DND-41 (cell line): ENCODE measurements at places on chromosomes 3 and 15.

GRCh38 chr3:10335190-10335738, 14.4 kb upstream of the SEC13 start:
- no peaks in the 10 kb centered on the region for H3K27me3 ChIP-seq
- no peak overlapping the region for H3K27ac ChIP-seq
- H3K36me3 ChIP-seq: no peaks in the 10 kb centered on the region
- no peak for DNase-seq

DNA sequence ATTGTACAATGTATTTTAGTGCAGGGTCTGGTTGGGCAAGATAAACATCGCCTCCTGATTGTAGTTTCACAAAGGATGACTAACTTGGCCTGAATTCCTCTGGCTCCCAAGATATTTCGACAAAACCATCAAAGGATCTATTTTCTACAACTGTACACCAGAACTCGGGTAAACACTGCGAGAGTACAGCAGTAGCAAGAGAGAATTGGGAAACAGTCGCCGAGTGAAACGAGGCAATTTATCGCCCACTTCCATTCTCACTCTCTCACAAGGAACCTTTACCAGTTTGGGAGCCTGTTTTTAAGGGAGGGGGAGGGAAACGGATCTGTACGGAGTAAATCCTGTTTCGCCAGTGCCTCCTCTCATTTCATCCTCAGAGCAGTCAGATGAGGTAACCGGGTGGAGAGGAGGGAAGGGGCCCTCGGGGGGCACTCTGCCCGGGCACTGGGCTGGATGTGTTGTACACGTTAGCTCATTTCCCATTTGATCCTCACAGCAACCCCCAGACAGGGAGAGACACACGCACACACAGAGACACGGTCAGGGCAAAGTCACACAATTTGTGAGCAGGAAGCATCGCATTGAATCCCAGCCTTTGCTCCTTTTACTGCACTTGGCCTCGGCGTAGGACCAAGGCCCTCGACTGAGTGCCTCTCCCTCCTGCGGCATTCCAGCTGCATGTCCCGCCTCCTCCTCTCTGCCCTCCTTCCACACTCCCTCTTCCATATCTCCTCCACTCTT, 120.1 kb downstream of the LIPC start:
- H3K4me1 ChIP-seq: peaks cover 17% of the 10 kb centered on the region
- H3K4me3 ChIP-seq: no peak overlapping the region
- H3K27ac ChIP-seq: peak overlapping the region; percentile 44

DNA sequence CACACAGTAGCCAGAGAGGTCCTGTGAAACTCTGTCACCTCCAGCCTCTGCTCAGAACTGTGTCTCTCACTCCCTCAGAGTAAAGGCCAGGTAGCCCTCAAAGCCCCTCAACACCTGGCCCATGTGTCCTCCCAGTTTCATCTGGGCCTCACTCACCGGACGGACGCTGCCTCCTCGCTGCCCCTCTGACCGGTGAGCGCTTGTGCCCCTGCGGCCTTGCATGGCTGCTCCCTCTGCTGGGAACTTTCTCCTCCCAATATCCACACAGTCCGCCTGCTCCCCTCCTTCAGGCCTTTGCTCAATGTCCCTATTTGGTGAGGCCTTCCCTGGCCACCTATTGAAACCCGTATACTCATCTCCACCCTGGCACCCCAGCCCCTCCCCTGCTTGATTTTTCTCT, 36.8 kb upstream of the TRH start:
- DNase-seq: no peak
- no peaks in the 10 kb centered on the region for H3K27me3 ChIP-seq
- peaks cover 18% of the 10 kb centered on the region for H3K4me1 ChIP-seq
- H3K4me3 ChIP-seq: no peak overlapping the region
- H3K36me3 ChIP-seq: no peaks in the 10 kb centered on the region

DNA sequence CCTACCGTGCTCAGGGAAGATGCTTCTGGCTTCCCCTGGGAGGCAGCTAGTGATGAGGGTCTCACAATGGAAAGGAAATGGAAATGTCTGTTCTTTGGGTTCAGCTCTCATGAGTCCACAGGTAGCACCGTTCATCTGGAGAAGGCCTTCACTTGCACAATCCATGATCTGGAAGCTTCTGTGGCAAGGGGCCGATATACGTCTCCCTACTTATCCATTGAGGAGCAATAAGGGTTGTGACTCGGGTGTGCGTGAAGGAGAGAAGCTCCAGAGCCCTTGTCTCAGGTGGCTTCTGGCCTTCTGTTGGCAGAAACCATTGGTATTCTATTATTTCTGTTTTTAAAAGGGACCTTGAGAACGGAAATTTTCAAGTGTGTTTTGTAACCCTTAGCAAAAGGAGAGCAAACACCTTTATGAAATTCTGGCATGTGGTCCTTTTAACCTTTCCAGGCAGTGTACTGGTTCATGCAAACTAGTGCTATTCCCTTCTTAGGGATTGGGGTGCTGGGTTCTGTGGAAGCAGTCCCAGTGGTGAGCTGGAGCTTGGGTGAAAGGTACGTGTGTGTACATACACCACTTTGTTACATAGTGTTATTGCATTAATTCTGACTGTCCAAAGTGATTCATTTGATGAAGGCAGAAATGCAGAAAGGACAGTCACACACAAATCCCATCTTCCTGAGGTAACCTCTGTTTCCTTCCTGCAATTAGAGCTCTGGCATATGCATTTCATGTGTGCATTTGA, 32.5 kb downstream of the KLF13 start:
- H3K36me3 ChIP-seq: peaks cover 40% of the 10 kb centered on the region
- H3K4me3 ChIP-seq: no peak overlapping the region; the same call in 1 of the 2 replicates
- DNase-seq: no peak
- H3K27me3 ChIP-seq: no peaks in the 10 kb centered on the region

GRCh38 chr15:66625531-66625930, 59.7 kb upstream of the LCTL start:
- no peaks in the 10 kb centered on the region for H3K27me3 ChIP-seq
- DNase-seq: no peak
- H3K4me1 ChIP-seq: no peaks in the 10 kb centered on the region

- H3K4me3 ChIP-seq: no peak overlapping the region
- H3K36me3 ChIP-seq: no peaks in the 10 kb centered on the region
- no peaks in the 10 kb centered on the region for H3K27me3 ChIP-seq
- H3K4me1 ChIP-seq: no peaks in the 10 kb centered on the region
Measured at GRCh38 chr3:57973715-57974477, 34.3 kb upstream of the FLNB start.

DNA sequence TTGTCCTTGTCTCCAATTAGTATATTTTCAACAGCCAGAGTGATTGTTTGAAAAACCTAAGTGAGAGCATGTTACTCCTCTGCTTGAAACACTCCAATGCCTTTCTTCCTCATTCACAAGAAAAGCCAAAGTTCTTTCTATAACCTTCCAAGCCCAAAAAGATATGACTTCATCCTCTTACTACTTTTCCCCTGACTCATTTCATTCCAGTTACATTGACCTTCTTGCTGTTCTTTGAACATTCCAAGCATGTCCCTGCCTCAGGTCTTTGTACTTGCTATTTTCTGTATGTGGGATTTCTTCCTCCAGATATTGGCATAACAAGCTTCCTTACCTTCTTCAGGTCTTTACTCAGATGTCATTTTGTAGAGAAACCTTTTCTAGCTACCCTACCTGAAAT, 28.3 kb downstream of the EHHADH start:
- H3K4me3 ChIP-seq: no peak overlapping the region
- H3K27me3 ChIP-seq: no peaks in the 10 kb centered on the region
- no peaks in the 10 kb centered on the region for H3K4me1 ChIP-seq
- no peaks in the 10 kb centered on the region for H3K36me3 ChIP-seq
- H3K27ac ChIP-seq: no peak overlapping the region

- H3K27ac ChIP-seq: no peak overlapping the region
- H3K27me3 ChIP-seq: no peaks in the 10 kb centered on the region
- no peaks in the 10 kb centered on the region for H3K4me1 ChIP-seq
- no peaks in the 10 kb centered on the region for H3K36me3 ChIP-seq
- H3K4me3 ChIP-seq: no peak overlapping the region
- DNase-seq: no peak
Measured at GRCh38 chr3:29764041-29764440, 483.2 kb downstream of the RBMS3 start.
